ENCODE measurements at places on chromosomes 6 and 20.

DNA sequence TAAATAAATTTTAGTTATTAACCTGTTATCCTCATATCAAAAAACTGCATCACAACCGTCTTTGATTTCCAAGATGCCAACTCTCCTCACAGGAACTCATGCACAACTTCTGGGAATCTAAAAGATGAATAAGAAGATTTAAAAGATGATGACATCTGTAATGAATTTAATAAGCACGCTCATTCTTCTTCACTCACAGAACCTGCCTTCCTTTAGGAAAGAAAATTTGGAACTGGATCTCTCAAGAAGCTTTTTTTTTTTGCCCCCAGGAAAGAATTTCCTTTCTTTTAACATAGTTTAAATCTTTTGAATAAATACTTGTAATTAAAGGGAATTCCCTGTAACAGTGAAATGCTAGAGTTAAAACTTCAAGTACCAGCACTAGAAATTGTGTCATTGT, 161.5 kb downstream of the HIVEP2 start:
- peak; percentile 56 for DNase-seq

DNA sequence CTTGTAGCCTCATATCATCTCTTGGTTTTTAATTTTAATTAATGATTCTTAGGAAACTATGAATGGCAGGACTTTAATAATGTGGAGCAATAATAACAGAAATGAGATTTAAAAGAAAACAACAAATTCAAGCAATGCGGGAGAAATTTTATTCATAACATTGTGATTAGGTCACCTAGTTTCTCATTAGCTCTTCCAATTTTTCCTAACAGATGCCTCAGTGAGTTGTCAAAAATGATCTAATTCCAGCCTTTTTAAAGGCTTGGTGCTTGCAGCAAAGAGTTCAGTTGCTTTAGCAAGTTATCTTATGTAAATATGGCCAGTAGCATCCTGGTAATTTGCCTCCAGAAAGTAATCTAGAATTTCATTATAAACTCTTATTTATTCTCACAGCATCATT, 20.4 kb downstream of the PDE7B start:
- DNase-seq: peak; percentile 85

- DNase-seq: no peak
Observed at GRCh38 chr20:38932457-38933120, 6.4 kb downstream of the FAM83D start.

GRCh38 chr6:31035862-31036497, 25.7 kb downstream of the MUC22 start:
- peak; percentile 18 for DNase-seq

DNA sequence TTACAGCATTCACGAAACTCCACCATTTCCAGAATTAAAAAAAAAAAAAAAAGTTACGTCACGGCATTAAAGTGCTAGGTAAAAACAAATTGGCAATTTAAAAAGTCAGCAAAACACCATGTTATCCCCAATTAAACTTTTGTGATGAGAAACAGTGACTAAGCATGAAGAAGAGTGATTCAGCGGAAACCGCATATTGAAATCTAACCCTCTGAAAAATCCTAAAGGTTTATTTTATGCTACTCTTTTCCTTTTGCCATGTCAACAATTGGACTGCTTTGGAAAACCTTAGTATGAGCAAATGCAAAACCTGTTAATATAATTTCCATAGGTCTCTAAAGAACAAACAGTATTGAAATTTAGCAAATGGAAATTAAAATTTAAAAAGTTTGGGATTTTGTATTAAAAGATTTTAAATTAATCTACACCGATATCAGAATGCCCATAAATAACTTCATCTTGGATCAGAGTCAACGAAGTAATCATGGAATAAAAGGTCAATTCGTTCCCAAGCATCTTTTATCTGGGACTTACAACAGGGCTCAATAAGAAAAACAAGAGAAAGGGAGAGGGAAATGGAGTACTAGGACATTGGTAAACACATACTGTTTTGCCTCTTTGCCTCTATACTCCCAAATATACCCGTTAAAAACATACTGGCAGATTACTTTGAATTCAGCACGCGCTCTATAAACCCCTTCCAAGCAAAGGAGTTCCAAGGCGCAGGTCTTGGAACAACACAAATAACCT, 1.1 kb downstream of the FBXO30 start:
- peak; percentile 67 for DNase-seq

Measured in fibroblast of skin of back (primary cell).